Chondrocyte (in vitro differentiated cells): ENCODE measurements at places on chromosomes 13 and 19. TPM values are rescaled to one million over a fixed set of nuclear protein-coding genes. Genes with fewer than 3 reads are reported as not detected.
A peak's percentile ranks its signal among the peaks of the same experiment; 100 is the strongest.

DNA sequence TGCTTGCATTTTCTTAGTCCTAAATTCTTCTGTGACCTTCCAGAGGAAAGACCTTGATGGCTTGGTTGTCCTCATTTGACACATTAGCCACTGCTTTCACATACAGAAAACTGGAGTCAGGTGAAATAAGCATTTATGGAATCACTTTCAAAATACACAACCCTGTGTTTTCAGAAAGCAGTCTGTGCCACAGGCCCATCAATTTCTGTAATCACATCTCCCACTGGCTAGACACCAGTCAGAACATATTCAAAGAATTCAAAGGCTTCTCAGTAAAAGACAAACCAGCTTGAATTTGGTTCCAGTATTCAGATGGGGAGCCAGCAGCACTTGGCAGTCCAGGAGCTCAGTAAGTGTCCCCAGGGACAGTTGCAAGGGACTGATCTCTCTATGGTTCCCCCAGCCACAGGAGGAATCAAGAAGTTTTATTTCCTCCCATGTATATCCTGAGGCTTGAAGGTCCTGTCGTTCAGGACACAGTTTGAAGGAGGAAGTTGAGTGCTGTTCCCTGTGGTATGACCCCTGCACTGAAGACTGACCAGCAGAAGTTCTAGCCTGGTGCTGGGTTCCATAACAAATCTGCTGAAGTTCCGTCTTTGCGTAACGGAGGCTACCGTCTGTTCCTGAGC is 214.3 kb downstream of the FOXO1 start:
- no peak for DNase-seq

DNA sequence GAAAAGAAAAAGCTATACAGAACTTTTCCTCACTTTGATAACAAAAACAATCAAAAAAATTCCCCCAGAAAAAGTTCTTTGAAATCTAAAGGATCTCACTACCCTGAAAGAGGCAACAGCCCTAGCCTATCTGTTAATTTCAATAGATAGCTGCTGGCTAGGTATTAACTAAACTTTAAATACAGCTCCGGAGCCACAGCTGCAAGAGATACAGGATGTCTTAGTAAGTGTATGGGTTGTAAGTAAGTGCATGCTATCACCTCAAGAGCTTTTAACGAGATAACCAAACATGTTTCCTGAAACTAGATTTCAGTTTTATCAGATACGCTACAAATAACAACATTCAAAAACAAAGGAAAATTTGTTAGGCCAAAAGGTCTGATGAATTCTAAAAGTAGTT is 148.4 kb downstream of the KLF12 start:
- DNase-seq, result no peak

- no peak for DNase-seq
Measured at GRCh38 chr13:69565334-69565733, 542.3 kb upstream of the ATXN8OS start.

DNA sequence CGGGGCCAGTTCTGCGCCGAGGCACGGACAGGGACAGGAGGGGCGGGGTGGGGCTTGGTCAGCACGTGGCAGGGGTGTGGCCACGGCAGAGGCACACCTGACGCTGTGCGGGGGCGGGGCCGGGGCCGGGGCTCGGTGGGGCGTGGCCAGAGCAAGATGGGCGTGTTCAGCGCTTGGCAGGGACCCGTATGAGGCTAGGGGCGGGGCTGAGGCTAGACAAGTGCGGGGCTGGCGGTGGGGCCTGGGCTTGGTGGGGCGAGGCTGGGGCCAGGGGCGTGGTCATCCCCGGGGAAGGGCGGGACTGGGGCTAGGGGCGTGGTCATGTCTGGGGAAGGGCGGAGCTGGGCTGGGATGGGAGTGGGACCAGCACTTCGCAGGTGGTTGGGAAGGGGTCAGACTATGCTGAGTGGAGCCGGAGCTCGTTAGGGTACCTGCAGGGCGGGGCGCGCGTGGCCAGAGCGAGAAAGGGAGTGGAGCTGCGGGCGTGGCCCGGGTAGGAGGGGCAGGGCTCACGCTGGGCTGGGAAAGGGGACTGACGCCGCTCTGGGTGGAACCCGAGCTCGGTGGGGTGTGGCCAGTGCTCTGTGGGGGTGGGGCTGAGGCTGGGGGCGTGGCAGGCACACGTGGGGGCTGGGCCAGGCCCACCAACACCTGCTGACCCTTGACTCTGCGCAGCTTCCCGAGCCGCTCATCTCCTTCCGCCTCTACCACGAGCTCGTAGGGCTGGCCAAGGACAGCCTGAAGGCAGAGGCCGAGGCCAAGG is 12.8 kb downstream of the POLR2E start:
- peak; percentile 84 for DNase-seq

The HNRNPL gene
- 214 to 255 TPM (median 222 TPM) in 3 replicates for total RNA-seq

The RYR1 gene
- 0.02 to 0.32 TPM (median 0.26 TPM) in 3 replicates for total RNA-seq

The ADPRHL1 gene
- total RNA-seq, result 6.3 to 8.8 TPM (median 8.4 TPM) in 3 replicates

The APOE gene
- total RNA-seq, result 47.1 to 178 TPM (median 170 TPM) in 3 replicates

The ZNF541 gene
- total RNA-seq, result not detected in 3 replicates

GRCh38 chr13:28271056-28271840 is 132.9 kb downstream of the PAN3 start:
- DNase-seq, result no peak

The SIGLEC8 gene
- not detected in 3 replicates for total RNA-seq

DNA sequence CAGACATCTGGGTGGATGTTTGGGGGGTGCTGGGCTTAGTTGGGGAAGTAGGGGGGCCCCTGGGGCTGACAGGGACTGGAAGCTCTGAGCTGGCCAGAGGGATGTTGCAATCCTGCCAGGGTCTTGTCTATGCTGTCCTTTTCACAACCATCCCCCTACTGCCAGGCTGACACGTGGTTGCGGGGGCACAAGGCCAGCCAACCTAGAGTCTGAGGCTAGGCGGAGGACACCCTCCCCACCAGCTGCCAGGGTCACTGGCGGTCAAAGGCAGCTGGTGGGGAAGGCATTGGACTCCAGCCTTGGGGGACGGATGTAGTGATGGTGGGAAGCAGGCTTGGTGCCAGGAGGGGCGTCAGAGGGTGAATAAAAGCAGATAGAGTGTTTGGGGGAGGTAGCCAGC is 1.6 kb upstream of the APOC1 start:
- no peak for DNase-seq

GRCh38 chr13:66429156-66429555 is 801.0 kb downstream of the PCDH9 start:
- no peak for DNase-seq

DNA sequence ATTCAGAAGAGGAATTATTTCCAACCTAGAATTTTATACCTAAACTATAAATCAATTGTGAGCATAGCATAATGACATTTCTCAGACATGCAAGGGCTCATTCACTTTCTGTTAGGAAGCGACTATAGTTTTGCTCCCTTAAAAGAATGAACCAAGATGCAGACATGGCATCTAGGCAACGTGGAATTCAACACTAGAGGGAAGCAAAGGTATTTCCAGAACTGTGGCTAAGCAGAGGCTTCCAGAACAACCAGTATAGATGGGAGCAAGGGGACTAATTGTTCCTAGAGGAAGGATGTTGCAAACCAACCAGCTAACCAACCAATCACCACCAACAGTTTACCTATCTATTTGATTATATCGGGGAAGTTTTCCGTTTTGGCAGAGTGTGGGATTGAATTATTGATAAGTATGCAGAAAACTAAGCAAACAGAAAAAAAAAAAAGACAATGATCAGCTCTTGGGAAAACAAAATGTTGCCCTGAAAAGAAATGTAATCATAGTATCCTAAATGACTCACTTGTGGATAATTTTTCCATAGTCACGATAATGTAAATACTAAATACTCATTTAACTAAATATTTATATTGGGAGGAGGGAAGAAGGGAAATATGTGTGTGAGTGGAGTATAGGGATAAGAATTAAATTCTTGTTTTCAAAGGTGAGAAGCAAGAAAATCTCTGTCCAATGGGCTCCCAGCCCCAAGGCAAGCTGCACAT is 21.1 kb downstream of the ARL11 start:
- DNase-seq, result no peak

GRCh38 chr19:2627319-2627829 is 75.1 kb downstream of the GNG7 start:
- no peak for DNase-seq

- no peak for DNase-seq
Measured at GRCh38 chr13:111950697-111951096, 116.3 kb upstream of the SOX1 start.

GRCh38 chr19:39147480-39147879 is 21.9 kb downstream of the PAK4 start:
- DNase-seq, result no peak

DNA sequence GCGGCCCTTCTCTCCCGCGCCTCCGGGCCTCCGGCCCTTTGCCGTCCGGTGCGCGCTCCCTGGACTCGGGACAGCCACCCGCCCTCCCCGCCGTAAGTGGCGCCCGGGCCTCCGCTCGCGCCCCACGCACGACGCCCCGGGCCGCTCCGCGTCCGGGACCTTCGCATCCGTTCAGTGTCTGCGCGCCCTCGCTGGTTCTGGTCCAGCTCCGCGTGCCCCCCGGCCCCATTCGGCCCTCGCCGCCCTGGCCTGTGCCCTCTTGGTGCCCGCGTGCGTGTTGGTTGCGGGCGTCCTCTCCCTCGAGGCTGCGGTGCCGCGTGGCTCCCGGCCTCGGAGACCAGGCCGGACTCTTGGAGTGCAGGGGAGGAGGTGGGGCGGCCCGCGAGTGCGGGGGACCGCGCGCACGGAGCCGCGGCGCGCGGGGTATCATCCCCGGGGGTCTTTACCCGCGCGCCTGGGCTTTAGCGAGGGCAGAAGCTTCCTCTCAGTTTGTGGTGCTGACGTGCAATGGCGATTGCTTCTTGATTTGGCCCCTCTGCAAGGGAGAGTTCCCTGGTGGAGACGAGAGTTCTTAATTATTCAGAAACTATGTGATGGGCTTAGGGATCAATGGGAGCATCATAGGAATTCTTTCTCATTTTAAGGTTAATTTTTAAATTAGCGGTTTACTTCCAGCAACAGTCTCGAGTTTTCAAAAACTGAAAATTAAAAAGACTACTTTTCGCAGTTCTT is 757 bp downstream of the WASF3 start:
- no peak for DNase-seq
